ENCODE measurements at places on chromosomes 7 and 10.

DNA sequence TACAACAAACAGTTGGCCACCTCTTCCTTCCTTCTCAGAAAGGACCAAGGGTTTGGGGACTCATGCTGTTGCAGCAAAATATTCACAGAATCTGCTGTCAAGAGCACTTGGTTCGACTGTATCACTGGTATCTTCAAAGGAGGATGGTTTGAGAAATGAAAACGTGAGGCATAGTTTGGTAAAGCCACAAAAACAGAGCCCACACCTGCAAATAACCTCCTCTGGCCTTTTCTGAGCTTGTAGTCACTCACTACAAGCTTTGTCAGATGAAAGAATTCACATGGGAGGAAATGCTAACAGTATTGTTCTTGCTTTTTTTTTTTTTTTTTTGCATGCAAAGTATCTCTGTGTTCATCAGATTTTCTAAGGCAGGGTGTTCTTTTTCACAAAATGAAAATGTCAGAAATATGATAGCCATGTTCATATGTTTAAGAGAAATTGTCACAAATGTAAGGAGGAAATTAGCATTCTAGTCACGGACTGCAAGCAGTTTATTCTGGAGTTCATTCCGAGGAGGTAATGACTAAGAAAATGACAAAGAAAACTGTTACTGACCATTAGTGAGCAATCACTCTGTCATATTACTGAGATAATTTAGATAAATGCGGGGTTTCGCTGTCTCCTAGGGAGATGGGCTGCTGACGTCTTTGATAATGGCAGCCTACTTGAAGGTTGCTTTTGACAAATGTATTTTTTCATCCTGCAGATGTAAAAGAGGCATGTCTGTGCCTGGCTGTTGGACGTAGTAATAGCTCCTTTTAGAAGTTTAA is 117.8 kb upstream of the MYO3A start:
- no peak for DNase-seq

- DNase-seq = no peak
Observed at GRCh38 chr10:59271160-59271559, 91.2 kb downstream of the FAM13C start.

GRCh38 chr7:132489776-132490237 is 86.5 kb downstream of the PLXNA4 start:
- DNase-seq = no peak

GRCh38 chr10:76251841-76252671 is 820.6 kb downstream of the LRMDA start:
- no peak for DNase-seq

DNA sequence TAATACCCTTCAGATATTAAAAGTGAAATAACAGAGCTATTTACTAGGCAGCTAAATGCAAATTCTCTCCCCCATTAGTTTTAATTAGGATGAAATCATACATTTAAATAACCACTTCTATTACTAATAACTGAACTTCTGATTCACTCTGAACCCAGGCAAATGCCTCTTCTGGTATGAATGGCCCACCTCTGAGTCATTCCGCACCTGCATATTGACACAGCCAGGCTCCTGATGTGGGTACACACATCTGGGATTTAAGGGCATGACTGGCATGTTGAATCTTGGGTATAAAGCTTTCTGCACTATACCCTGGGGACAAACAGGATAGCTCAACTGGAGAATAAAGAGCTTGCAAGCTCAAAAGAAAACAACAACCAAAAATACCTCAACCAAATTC is 140.9 kb downstream of the AUTS2 start:
- no peak for DNase-seq

DNA sequence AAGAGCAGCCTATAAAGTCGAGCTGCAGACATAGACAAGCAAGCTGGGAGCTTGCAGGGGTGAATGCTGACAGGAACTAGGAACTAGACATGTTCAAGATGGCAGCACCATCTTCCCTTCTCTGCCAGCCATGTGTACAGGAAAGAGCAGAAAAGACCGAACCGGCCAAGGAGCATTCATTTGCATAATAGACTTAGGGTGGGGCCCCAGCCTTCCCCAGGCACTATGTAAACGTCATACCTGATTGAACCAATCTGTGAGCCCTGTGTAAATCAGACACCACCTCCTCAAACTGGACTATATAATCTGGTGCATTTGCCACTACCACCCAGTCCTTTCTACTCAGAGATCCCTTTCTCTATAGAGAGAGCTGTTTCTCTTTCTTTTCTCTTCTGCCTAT is 106.9 kb upstream of the FAM3C start:
- DNase-seq = no peak

GRCh38 chr7:157278791-157279724 is 57.7 kb upstream of the DNAJB6 start:
- DNase-seq = no peak

- DNase-seq = no peak
Observed at GRCh38 chr7:69619635-69620034, 21.4 kb downstream of the AUTS2 start.

DNA sequence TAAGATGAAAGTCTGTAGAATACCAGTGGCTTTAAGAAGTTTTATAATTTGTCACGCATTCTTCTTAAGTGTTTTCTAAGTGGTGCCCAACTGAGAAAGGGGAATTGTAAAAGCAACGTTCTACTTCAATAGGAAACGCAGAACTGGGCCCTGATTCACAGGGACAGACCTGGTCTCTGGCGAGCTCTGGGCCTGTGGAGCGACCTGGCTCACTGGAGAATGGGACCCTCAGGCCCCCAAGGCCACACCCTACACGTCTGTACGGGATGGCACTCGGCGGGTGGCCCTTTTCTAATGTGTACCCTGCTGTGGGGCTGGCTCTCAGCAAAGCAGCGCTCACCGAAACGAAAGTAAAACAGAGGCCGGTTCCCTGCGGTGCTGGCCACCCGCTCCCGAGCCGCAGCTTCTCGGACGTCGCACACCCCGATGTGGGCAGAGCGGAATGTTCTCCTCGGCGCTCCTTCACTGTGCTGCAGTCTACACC is 205.0 kb downstream of the DIP2C start:
- DNase-seq = no peak

- DNase-seq = no peak
Observed at GRCh38 chr7:101915000-101915399, 97.6 kb downstream of the CUX1 start.

- DNase-seq = no peak
Observed at GRCh38 chr7:213324-213993, 21.1 kb downstream of the FAM20C start.

GRCh38 chr7:44534501-44534900 is 6.6 kb downstream of the NPC1L1 start:
- DNase-seq = no peak

DNA sequence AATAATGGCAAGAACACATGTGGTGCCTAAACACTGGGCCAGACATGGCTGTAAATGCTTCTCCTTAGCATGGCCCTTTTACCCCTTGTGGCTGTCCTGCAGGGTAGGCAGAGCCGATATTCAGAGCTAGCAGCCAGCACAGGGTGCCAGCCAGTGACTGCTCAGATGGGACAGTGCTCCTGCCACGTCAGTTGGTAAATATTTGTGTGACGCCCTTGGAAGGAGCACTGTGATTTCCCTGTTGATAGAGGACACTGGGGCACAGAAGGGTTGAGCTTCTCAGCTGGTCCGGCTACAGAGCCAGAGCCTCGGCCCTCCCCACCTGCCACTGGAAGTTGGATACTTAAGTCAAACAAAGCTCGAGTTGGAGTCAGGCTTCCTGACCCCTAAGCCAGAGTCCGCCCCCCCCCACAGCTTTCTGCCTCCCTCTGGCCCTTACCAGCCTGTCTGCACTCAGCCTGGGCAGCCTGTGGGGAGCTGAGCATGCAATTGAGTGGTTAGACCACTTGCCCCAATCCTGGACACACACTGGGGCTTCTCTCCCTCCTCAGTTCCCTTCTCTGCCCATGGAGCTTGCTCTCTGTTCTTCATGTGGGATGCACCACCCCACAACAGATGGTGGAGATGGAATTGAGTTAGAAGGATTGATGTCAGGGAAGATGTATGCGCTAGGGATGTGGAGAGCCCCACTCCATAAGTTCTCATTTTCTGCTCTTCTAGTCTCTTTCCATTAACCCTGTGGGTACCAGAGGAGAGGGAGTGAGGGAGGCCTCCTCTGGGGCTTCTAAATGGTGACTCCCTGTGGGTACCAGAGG is 350.8 kb downstream of the PLXNA4 start:
- DNase-seq = no peak

DNA sequence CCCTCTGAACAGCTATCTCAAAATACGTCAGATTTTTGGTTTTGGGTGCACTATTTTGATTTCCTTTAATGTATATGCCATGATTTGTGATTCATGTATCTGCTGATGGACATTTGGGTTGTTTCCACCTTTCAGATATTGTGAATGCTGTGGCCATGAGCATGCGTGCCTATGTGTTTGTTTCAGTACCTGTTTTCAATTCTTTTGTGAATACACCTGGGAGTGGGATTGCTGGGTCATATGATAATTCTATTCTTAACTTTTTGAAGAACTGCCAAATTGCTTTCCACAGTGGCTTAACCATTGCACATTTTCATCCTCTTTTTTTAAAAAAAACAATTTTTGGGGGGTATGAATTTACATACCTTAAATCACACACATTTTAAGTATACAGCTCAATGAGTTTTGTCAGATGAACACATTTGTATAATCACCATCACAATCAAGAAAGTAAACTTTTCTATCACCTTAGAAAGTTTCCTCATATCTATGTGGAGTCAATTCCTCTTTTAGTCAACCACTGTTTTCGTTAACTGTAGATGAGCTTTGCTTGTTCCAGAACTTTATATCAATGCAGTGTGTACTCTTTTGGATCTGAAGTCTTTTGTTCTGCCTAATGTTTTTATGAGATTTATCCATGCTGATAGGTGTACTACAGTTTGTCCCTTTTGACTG is 36.9 kb downstream of the CYP26A1 start:
- DNase-seq = no peak

- DNase-seq = no peak
Observed at GRCh38 chr10:60517805-60518204, 128.1 kb upstream of the ANK3 start.

DNA sequence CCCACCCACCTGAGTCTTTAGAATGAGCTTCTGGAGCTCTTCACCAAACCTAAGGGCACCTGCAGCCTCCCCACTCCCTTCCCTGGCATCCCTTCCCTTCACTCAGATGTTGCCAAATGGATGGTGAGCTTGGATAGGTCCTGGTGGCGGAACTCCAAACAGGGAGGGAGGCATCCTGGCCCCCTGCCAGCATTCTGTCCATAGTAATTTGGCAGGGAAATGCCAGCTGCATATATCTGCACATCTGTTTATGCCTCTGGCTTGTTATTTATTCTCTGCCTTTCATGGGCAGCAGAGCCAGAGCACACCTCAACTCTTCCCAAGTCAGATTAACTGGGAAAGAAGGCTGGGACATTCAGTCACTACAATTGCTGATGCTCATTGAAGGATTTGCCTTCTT is 18.1 kb downstream of the KAZALD1 start:
- DNase-seq = no peak

- no peak for DNase-seq
Observed at GRCh38 chr7:115516341-115516740, 514.2 kb downstream of the TFEC start.

DNA sequence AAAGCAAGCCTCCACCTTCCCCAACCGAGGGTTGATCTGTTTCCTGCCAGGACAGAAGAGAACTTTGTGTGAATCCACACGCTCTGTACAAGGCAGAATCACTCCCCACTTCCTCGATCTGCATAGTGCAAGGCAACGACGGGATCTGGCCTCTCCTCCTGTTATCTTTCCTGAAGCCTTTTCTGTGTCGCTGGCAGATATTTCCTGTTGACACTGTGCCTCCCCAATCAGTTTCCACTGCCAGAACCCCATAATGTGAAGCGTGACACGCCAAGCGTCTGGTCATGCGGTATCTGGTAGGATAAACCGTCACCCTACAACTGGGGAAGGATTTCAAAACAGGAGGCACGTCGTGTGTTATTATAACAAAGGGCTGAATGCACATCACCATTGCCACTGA is 57.2 kb downstream of the FAM171A1 start:
- no peak for DNase-seq

- no peak for DNase-seq
Observed at GRCh38 chr7:66083677-66084076, 8.1 kb downstream of the ASL start.

GRCh38 chr7:137958470-137959431 is 43.1 kb downstream of the CREB3L2 start:
- no peak for DNase-seq
